GM04504 (cell line): ENCODE measurements at places on chromosomes 7 and 10.

GRCh38 chr7:27586825-27587224 is 75.9 kb downstream of the HIBADH start:
- no peak for DNase-seq

DNA sequence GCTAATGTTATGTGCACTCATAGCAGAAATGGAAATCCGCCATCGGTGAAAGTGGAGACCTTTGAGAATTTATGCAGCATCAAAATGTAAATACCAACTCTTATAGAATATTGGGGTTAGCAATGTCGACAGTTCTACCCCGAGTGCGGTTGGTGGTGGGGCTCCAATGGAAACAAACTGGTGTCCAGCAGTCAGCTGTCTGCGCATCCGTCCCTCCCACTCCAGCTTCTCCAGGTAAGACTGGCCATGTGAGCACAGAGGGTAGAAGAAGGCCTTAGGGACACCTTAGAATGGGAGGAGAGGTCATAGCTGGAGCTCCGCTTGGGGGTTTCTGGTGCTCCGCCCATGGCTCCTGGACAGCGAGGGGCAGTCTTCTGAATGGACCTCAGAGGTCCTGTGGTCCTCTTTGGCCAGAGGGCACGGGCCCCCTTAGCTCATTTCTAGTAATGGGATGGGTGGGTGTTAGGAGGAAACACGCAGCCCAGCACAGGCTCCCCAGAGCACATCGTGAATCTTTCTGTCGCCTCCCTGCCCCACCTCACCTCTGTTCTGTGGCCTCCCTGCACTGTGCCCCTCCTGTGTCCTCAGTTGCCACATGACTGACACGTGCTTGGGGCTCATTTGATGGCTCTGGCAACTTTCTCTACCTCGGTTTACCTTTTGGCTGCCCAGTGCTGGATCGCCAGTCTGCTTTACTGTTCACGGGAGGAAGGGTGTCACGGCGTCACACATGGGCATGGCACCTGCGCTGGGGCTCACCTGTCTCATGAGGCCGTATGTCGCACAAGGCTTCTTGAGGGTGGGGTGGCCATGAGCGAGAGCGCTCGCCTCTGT is 50.0 kb downstream of the MGMT start:
- DNase-seq: no peak

- peak; percentile 60 for DNase-seq
These were observed 9.9 kb downstream of the ZNF365 start for GRCh38 chr10:62384057-62384446.

DNA sequence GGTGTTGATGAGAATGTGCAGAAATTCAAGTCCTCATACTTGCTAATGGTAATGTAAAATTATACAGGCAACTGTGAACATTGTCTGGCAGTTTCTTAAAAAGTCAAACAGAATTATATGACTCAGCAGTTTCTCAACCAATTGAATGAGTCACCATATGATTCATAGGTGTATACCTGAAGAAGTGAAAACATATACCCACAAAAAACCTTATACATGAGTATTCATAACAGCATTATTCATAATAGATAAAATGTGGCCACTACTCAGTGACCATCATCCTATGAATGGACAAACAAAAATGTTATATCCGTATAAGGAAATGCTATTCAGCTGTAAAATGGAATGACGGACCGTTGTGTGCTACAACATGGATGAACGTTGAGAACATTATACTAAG is 253.5 kb downstream of the MALRD1 start:
- no peak for DNase-seq

DNA sequence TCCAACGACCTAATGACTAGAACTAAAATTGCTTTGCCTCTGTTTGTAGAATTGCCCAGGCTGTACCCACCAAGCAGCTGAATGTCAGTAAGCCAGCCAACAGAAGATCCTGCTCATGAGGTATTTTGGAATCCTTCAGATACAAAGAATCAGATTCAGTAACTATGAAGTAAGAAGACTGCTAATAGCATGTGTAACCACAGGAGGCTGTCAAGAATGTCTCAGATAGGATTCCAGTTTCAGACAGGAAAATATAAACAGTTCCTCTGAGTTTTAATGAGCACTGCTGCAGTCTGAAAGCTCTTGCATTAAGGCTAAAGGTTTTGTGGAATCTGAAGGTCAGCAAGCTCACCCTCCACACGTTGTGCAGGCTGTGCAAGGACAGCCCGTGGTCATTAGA is 112.6 kb upstream of the ADAM12 start:
- DNase-seq: peak; percentile 42

- DNase-seq: no peak
These were observed 77.8 kb downstream of the BAMBI start for GRCh38 chr10:28754930-28755718.

- no peak for DNase-seq
These were observed 27.0 kb upstream of the PODXL start for GRCh38 chr7:131583430-131583829.

GRCh38 chr10:120689777-120690529 is 161.2 kb upstream of the WDR11 start:
- DNase-seq: no peak

DNA sequence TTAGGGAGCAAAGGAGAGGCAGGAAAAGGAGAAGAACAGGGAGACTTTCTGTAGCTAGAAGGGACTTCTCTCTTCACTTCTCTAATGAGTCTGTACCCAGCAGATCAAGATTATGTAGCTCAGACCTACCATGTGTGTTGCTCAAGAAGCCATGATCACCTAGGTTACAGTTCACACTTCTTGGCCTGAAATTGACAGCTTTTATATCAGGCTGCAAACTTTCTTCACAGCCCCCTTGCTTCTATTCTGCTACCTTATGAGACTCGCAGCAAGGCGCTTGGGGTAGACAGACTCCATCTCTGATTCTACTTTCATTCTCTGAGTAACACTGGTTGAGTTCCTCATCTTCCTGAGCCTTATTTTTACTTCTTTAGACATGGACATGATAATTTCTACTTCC is 19.6 kb upstream of the GIMAP2 start:
- no peak for DNase-seq

GRCh38 chr7:78635026-78635793 is 818.3 kb downstream of the MAGI2 start:
- DNase-seq: no peak

GRCh38 chr10:78473006-78473405 is 439.3 kb downstream of the RPS24 start:
- no peak for DNase-seq

GRCh38 chr7:55474944-55475854 is 97.1 kb downstream of the VOPP1 start:
- DNase-seq: no peak

- no peak for DNase-seq
These were observed 49.3 kb downstream of the CALML3 start for GRCh38 chr10:5573968-5574641.

DNA sequence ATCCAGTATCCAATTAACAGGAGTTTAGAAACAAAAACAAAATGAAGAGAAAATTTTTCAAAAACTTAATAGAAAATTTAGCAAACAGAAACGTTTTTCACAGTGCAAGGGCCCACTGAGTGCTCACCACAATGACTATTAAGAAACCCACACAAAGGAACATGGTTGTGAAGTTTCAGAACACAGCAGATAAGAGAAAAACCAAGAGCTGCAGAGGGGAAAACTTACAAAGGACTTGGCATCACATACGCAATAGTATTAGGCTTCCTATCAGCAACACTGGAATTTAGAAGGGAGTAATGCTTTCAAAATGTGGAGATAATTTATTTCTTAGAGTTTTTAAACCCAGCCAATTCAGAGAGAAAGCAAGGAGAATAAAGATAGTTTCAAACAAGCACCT is 1.7 kb upstream of the C7orf25 start:
- no peak for DNase-seq

DNA sequence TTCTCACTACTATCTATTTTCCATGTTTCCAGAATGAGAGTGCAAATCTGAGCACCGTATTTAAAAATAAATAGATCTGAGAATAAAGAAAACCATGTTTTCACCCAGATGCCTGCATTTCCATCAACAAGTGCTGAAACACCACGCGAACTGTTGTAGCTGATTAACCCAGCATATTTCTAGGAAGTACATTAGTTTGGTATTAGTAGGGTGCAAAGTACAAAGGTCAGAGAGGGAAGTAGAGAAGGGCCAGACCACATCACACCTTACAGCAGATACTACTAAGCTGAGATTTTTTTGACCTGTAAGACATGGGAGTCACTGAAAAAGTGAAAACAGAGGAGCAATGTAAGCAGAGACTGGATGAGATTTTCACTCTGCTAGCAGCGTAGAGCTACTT is 181.3 kb downstream of the IMMP2L start:
- DNase-seq: no peak

DNA sequence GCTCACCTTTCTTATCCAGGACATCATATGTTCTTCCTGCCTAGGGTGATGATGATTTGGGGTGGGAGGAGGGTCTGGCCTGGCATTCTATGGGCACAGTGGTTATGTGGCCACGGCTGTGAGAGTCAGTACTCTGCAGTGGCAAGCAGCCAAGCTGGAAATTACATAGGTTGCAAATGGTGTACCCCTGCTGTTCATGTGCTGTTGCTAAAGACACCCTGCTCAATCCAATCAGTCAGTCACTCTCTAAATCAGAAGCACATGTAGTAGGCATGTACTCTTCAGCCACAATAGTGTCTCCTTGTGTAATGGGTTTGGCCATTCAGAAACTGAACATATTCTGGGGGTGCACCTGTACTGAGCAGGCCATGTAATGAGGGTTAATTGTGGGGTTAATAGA is 449.1 kb upstream of the ANKRD30A start:
- DNase-seq: no peak

DNA sequence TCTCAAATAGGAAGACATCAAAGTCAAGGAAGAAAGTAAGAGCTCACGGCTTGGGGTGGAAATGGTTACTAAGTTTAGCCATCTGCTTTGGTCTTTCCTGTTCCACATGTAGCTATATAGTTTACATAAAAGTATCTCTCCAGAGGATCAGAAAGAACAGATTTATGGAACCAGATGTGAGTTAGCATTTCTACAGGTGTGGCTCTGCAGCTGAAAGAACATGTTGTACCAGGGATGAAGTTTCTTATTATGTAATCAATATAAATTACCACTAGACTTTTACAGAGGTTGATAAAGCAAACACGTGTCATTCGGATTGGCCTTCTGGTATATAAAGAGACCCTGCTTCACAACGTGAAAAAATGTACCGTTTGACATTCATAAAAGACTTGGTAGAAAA is 19.9 kb downstream of the CALD1 start:
- DNase-seq: no peak

DNA sequence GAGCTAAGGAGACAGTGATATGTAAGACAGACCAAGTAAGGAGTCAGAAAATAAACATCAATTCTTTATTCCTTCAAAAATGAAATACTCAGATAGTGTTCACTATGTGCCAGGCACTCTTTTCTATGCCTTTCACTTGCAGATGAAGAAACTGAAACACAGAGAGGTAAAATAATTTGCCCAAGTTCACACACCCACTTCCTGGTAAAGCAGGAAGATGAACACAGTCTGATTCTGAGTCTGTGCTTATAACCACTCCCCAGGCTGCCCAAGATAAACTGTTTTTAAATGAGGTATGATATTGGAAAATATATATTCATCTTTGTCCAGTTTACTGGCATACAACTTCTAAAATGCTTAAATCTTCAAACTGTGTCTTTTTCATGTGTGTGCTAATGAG is 294.4 kb upstream of the NPVF start:
- DNase-seq: no peak

DNA sequence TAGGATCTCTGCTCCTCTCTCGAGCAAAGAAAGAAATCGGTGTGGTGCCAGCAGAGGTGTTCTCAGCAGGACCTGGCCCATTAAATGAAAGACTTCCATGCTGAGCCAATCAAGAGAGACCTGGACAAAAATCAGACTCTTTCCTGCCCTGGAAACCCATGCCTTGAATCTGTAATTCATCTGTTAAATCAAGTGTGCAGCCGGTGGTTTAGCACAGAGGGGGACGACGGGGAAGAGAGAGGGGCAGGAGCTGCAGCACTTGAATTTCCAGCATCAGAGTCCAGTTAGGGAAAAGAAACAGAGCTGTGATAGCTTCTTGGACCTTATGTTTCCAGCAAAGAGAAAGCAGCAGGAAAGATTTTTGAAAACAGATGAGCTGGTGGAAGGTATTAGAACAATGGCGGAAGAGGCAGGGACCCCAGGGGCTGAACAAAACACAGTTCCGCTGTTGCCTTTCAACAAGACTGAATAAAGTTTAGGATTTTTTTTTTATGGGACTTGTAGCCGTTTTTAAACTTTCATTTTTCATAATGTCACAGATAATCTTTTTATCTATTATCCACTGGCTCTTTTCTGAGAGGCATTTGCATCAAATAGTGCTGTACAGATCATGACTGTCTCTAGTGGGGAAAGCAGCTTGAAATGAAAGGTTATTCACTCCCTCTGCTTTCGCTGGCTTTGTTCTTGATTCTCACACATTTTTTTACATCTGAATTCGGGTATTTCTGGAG is 543.6 kb upstream of the GALNT17 start:
- DNase-seq: no peak

DNA sequence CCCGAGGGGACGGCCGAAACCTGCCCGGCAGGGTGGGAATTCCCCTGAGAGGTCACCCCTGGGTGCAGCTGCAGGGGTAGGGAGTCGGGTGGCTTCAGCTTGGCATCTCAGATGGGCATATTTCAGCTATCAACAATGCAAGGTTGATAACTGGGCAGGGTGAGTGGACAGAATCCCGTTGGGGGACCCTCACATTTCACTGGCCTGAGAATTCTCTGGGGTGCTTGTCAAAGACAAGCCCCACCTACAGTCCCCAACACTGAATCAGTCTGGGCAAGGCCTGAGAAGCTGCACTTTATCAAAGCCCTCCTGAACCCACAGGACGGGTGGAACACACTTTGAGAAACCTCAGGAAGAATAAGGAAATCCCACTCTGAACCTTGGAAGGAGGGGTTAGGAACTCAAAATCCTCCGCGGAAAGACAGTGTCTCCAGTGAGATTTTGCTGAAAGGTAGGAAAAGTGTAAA is 3.1 kb downstream of the RGS10 start:
- DNase-seq: no peak

DNA sequence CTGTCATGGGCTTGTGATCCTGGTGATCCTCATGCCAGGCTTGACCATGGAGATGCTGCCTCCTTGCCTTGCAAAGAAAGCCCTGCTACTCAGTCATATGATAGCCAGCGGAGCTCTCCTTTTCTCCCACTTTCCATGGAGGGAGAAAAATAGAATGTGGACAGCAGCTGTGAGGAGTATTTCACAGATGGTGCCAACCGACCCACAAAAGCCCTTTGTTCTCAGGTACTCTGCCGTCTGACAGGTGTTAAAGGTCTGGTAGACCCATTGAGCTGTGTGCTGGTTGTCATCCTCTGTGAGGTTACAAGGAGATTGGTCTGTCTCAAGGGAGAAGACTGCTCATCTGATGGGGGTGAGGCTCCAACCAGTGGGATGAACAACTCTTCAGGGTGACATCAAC is 29.5 kb upstream of the COBL start:
- no peak for DNase-seq

GRCh38 chr10:86329093-86329710 is 37.4 kb downstream of the GRID1 start:
- no peak for DNase-seq

DNA sequence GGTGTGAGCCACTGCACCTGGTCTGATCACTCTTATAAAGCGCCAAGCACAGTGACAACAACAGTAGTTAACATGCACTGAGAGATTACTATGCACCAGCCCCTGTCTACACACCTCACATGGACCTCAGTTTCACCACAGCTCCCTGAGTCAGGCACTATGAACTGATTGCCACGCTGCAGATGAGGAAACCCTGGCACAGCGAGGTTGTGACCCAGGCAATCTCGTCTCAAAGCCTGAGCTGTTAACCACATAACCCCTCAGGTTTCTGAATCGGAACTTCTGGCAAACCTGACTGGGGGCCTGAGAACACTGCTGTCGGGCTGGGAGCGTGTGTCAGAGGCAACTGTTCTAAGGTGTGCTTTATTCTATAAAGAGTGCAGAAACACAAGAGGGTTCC is 150.8 kb downstream of the RNF216 start:
- no peak for DNase-seq

GRCh38 chr10:102419269-102420180 is 940 bp upstream of the PSD start:
- DNase-seq: no peak
